ENCODE measurements at places on chromosomes 11 and 22.

DNA sequence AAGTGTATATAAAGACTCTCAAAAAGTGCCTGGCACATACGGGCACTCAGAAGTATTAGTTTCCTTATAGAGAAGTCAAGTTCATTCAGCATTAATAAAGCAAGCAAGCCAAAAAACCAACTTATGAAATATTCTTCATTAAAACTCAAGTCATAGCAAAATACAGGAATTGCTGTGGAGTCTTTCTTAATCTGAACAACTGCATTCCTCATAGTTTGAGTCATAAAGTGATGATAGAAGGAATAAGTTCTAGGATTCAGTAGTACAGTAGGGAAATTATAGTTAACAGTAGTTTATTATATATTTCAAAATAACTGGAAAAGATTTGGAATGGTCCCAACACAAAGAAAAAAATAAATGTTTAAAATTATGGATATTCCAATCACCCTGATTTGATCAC lies 200.3 kb downstream of the C11orf91 start:
- no peak for DNase-seq

- DNase-seq: no peak
Observed at GRCh38 chr11:107370390-107370789, 87.2 kb downstream of the CWF19L2 start.

GRCh38 chr22:22936915-22937656 lies 49.5 kb downstream of the IGLL5 start:
- DNase-seq: no peak

DNA sequence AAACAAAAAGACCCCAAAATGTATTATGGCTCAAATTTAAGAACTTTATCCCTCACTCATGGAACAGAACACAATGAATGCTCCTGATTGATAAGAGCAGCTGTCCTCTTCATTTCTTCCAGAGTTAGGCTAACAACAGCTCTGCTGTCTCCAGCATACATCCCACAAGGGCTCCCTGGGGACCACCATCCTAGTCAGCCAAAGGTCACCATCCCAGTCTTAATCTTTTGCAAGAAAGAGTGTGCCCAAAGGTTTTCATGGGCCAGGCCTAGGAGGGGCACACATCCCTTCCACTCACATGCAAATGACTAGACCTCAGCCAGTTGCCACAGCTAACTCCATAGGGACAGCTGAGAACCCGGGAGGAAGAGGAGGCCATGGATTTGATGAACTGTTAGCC lies 555.3 kb downstream of the BUD13 start:
- no peak for DNase-seq

- no peak for DNase-seq
Observed at GRCh38 chr22:30031328-30031727, 48.9 kb upstream of the HORMAD2 start.

GRCh38 chr11:64990222-64990923 lies 6.4 kb downstream of the BATF2 start:
- DNase-seq: no peak

DNA sequence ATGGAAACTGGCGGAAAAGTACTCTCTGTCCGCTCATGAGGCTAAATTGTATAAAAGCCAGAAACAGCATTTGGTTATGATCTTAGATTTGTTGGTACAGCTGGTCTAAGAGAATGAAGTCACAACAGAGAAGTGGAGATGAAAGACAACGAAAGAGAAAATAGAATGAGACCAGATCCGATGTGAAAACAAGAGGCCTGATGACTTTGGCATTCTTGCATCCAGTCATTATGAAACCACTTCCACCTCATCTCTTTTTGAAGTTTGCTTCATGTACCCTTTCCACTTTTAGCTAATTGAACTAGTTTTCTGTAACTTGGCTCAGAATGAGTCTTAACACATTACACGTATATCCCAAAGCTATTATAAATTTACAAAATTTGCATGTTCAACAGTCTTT lies 1431.7 kb downstream of the LRRC4C start:
- DNase-seq: no peak

GRCh38 chr11:32427935-32428664 lies 7.2 kb downstream of the WT1 start:
- no peak for DNase-seq

- no peak for DNase-seq
Observed at GRCh38 chr22:40322021-40322420, 24.3 kb upstream of the ADSL start.

GRCh38 chr11:112961146-112961668 lies at the start of gene NCAM1:
Gene NCAM1, plus strand, starts transcription at chr11:112961420.
- DNase-seq: no peak

DNA sequence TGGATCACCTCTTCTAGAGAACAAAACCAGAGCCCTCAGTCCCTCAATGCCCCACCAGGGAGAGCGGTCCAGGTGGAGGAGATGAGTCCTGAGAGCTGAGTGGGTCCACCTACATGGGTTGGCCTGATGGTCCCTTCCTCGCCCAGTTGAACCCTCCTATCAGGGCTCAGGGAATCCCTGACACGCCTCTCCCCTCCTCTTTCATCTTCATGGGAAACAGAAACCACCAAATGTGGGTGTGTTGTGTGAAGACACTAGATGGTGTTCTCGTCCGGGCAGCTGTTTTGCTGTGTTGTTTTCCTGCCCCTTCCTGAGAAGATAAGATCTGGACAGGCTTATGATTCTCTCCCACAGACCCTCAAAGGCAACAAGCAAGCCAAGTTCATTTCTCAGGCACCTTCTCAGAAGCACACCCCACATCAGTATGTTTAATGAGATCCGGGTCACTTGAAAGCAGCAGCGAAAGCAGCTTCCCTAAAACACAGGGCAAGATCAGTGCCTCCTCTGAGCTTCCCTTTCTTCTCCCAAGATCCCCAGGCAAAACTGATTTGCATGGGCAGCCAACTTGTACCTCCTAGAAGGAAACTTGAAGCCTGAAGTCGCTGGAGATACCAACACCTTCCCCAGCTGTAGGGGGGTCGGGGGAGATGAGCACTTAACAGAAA lies 35.3 kb upstream of the POU2AF1 start:
- DNase-seq: no peak

DNA sequence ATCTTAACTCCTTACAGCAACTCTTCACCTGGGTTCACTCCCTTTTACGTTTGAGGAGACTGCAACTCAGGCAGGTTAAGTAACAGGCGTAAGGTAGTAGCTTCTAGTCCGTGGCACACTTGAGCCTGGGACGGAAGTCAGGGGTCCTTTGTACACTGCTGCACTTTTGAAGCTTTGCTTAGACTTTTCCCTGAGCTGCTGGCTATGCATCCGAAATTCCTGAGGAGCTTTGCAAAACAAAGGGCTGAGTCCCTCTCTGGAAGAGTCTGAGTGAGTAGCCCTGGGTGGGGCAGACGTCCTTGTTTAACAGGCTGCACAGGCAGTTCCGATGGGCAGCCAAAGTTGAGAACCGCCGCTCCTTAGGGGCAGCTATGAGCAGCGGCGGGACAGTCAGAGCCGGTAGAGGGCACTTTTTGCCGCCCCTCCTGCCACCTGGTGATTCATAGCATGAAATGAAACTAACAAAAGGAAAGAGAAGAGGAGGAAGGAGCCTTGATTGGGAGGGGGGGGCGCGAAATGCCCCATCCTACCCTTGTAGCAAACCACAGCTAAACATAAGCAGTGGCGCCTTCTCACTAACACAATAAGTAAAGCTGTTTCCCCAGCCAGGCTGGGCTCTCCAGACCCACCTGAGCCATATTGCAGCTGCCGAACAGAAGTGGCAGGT lies 1.4 kb downstream of the TMEM109 start:
- DNase-seq: peak; percentile 44

DNA sequence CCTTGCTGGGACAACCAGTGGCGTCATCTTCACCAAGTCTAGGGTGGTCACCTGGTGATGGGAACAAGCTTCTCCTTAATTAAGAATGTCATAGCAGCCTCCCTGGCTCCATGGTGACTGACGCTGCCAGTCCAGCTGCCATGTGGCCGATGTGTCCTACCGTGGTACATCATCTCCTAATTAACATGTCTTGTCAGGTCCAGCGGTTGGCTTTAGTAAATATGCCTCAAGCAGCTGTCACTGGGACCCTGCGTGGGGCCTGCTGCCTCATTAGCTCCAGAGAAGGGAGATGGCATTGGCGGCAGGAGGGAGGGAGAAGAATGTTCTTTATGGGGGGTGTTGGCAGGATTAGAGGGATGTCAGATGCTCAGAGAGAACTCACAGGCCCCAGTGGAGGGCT lies 271.9 kb downstream of the ST3GAL4 start:
- DNase-seq: no peak

DNA sequence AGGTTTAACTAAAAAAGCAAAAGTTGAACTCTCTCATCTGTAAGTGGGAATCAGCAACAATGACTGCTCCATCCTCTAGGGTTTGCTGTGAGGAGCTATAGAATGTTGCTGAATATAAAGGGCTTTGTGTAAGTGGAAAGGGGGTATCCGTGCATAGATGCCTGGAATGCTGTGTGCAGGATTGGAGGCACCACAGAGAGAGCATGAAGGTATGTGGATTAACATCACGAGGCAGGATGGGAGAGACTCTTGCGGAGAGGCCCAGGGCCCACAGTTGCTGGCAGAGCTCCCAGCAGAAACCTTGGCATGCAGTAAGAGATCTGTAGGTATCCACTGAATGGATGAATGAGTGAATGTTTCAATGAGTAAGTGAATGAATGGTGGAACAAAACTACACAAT lies 298.7 kb upstream of the DDI1 start:
- no peak for DNase-seq

- peak; percentile 11 for DNase-seq
Observed at GRCh38 chr22:46150655-46151477, 540 bp downstream of the PPARA start.

DNA sequence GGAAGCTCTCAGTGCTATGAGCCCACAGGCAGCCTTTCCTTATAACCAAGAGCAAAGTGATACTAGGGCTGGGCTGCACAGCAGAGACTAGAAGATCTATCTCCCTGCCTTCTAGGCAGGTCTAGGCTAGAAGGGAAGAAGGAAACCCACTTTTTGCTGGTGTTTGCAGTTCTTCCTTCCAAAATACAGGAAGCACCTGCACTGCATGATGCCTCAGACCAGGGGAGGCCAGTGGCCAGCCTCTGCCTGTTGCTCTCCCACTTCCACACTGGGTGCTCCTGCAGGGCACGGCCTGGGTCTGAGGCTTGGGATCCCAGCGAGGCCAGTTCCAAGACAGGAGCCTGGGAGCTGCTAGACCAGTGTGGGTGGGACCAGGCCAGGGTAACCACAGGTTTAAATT lies 6.0 kb upstream of the UCP3 start:
- DNase-seq: no peak

DNA sequence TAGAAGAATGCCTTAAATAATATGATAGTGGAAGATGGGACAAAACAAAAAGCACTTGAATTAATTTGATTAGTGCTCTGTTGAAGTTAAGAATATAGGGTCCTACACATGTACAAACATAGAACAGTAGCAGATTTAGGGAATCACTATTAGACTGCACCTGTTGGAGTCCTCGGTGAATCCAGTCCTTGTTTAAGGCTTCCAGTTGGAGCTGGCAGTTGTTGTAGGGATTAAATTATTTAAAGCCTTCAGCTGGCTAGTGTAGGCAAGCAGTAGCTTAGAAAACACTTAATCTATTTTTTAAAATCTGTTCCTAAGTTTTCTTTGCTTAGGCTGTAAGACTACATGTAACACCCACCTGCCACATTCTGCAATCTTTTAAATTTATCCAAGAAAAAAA lies 24.5 kb upstream of the CSTF3 start:
- DNase-seq: no peak

DNA sequence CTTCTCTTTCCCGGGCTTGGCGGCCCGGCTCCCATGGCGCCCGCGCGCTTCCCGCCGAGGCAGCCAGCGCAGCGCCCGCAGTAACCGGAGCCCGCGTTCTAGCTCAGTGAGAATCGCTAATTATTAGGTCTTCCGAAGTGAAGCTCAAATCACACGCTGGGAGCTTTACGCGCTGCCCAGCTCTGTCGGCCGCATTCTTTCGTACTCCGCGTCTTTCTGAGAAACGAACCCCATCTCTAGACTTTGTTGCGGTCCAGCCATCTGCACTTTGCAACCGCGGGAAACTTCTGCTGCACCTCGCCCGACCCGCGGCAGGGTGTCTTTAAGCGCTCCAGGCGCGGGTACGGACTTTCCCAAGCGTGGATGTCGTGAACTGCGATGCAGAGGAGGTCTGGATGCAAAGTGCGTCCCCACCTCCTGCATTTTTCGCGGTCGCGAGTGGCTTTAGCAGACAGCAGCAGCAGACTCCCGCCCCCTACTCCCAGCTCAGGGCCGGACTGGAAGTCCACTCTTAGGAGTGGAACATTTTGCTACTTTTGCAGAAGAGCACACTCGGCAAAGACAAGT lies 6.0 kb upstream of the PAX6 start:
- DNase-seq: no peak

GRCh38 chr22:33130473-33130872 lies 72.3 kb upstream of the SYN3 start:
- DNase-seq: no peak

- no peak for DNase-seq
Observed at GRCh38 chr11:16817351-16817750, 78.9 kb downstream of the C11orf58 start.

DNA sequence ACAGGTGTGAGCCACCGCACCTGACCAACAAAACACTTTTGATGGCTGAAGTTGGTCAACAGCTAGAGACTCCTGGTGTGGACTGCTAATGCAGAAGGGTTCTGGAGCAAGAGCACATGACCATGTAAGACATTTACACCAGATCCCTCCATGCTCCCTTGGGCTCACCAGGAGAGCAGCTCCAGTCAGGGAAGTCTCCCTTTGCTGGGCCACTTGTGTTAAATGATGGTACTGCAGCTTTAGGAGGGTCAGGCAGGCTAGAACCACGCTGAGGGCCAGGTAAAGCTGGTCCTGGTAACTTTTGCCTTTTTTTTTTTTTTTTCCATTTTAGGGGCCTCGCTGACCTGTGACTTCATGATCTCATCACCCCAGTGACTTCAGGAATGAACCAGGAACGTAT lies 146.4 kb downstream of the FBXO7 start:
- DNase-seq: no peak

DNA sequence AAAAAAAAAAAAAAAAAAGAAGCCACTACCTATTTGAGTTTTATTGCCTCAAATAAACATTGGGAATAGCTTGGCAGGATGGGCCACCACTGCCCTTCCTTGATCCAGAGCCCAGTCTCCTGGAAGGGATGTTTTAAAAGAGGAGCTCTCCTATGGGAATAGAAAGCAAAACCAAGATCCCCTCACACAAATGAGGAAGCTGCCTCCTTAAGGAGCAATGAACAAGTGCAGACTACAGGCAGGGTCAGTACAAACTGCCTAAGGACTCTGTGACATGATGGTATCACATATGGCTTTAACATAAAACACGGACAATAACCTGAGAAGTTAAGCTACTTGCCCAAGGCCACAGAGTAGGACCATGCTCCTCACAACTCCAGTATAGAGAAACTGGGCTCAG lies 120.8 kb downstream of the NAT10 start:
- no peak for DNase-seq

GRCh38 chr11:127023991-127024390 lies 23.4 kb upstream of the KIRREL3 start:
- DNase-seq: no peak

- no peak for DNase-seq
Observed at GRCh38 chr11:44632466-44633123, 67.1 kb downstream of the CD82 start.

- no peak for DNase-seq
Observed at GRCh38 chr11:61949169-61950034, 749 bp upstream of the BEST1 start.

Measured in stimulated activated CD8-positive, alpha-beta memory T cell treated with anti-CD3 and anti-CD28 coated beads, Interleukin-4, amount 100 ng/mL, for 1 hour (primary cell).